ENCODE measurements at places on chromosomes 16 and 17. TPM values are rescaled to one million over a fixed set of nuclear protein-coding genes. Genes with fewer than 3 reads are reported as not detected.

The ZP2 gene
- not detected for total RNA-seq

DNA sequence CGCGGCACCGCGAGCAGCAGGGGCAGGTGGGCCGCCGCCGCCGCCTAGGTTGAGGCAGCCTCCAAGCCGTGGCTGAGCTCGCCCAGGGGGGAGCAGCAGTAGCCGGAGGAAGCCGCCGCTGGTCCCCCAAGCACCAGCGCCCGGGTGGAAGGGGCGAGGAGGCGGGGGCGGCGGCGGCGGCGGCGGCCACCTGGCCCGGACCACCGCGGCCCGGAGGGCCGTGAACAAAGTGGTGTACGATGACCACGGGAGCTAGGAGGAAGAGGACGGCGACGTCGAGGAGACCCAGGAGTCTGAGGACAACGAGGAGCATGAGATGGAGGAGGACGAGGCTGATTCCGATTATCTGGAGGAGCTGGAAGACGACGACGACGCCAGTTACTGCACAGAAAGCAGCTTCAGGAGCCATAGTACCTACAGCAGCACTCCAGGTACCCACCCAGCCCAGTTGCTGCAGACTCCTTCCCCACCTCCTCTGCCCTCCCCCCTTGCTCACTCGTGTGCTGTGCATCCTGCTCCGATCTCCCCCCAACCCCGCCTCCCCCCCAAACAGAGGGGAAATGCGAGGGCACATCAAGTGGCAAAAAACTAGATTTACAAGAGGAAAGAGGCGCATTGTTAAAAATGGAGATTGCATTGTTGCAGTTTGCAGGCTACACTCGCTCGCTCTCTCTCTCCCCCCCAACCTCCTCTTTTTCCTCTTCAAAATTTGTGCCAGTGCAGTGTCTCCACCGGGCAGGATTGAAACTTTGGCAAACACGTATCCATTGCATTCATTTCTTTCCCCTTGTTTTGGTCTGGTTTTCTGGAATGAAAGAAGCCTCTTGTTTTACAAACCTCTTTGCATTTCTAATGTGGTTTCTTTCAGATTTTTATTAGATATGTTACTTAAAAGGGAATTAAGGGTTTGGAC lies 41.8 kb upstream of the AMZ2 start:
- H3K27me3 ChIP-seq: peaks cover 2% of the 10 kb centered on the region
- DNase-seq: no peak
- H3K4me3 ChIP-seq: peak overlapping the region; percentile 87
- peak overlapping the region; percentile 68 for H3K27ac ChIP-seq
- peaks cover 8% of the 10 kb centered on the region for H3K36me3 ChIP-seq

- no peak for DNase-seq
- no peak overlapping the region for H3K27ac ChIP-seq
- H3K4me3 ChIP-seq: no peak overlapping the region
Measured at GRCh38 chr17:37789021-37789565, 44.2 kb upstream of the HNF1B start.

- H3K36me3 ChIP-seq: peaks cover 7% of the 10 kb centered on the region
- H3K27me3 ChIP-seq: no peaks in the 10 kb centered on the region
Measured at GRCh38 chr16:30530163-30531037, 4.0 kb upstream of the ZNF768 start.

DNA sequence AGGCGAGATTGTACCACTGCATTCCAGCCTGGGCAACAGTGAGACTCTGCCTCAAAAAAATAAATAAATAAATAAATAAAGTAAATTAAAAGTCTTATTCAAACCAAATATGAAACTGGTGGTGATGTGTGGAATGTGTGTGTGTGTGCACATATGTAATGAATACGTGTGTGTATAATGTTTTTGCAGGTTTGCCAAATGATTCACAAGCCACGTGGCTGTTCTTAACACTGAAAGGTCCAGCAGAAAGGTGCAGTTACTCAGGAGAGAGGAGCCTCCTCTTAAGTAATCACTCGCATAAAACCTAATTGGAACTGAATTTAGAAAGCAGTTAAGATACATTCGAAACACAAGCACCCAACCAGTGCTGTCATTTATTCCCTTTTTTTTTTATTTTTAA lies 22.9 kb downstream of the GDE1 start:
- no peak for DNase-seq
- H3K4me1 ChIP-seq: peaks cover 2% of the 10 kb centered on the region
- peaks cover 16% of the 10 kb centered on the region for H3K36me3 ChIP-seq
- no peaks in the 10 kb centered on the region for H3K27me3 ChIP-seq

DNA sequence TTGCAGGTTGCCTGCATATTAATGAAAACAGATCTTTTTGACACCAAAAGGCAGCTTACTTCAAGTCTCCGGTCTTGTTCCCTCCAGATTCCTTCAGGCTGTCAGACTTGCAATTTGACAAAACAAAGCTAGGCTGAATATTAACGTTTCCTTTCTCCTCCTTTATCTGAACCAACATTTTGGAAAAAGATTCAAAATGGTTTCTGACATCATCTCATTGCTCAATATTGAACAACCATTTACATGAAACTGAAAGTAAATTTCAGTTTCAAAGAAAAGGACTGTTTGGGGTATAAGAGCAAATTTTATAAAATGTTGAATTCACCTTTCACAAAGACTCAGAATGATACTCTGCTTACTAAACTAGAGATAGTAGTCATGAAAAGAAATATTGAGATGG lies 521.8 kb downstream of the KCNJ2 start:
- DNase-seq: no peak
- no peaks in the 10 kb centered on the region for H3K27me3 ChIP-seq
- no peaks in the 10 kb centered on the region for H3K4me1 ChIP-seq
- no peak overlapping the region for H3K27ac ChIP-seq
- no peak overlapping the region for H3K4me3 ChIP-seq

DNA sequence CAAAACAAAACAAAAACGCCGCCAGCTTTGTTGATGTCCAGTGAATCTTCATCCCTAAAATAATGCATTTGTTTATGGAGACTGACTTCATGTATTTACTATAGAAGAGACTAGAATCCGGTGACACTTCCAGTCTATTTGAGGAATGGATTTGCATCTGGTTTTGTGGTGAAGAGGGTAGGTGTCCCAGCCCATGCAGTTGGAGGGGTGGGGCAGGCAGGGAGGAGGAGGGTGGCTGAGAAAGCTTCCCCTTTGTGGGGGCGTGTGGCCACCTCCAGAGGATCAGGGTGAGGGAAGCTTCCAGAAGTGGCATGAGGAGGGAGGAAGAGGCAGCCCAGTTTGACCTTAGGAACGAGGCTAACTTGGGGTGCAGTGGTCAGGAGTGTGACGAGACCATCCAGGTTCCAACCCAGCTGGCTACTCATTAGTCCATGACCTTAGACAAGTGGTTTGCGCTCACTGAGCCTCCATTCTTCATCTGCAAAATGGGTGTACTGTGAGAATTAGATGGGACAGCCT lies 69.5 kb downstream of the CMIP start:
- H3K27ac ChIP-seq: no peak overlapping the region
- no peak overlapping the region for H3K4me3 ChIP-seq
- no peaks in the 10 kb centered on the region for H3K36me3 ChIP-seq
- H3K4me1 ChIP-seq: no peaks in the 10 kb centered on the region

The CACNG5 gene
- total RNA-seq: not detected

The PTGES3L gene
- 0.33 TPM for total RNA-seq

DNA sequence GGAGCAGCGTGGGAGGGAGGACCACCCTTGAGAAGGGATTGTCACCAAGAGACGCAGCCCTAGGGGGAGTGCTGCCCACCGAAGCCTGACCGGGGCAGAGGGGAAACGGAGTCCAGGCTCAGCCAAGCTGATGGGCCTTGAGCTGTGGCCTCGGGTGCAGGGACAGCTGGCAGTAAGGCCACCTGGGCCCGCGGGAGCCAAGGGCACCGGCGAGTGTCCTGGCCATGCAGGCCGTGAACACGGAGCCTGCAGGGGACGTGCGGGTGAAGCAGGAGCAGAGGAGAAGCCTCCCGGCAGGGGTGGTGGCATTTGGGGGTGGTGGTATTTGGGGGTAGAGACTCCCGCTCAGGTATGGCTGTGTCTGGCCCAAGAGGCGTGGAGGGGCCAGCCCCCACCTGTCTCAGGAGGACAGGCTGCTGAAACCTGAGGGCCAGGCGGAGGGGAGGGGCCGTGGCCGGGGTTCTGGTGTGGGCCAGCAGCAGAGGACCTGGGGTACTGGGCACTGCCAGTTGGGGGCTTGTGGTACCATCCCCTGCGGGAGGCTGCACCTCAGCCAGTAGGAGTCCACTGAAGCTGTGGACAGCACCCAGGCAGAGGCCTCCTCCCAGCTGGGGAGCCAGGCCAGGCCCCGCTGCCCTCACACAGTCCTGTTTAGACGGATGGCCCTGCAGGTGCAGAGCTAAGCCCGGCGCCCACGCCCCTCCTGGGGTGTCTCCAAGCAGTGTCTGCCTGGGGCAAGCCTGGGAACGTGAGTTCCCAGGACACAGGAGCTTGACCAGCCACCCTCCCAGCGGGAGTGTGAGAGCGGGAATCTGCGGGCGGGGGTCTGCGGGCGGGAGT lies 4.5 kb downstream of the GNPTG start:
- no peak overlapping the region for H3K27ac ChIP-seq
- no peak overlapping the region for H3K4me3 ChIP-seq
- peaks cover 2% of the 10 kb centered on the region for H3K36me3 ChIP-seq
- H3K27me3 ChIP-seq: no peaks in the 10 kb centered on the region
- H3K4me1 ChIP-seq: peaks cover 27% of the 10 kb centered on the region
- DNase-seq: no peak

- H3K27me3 ChIP-seq: no peaks in the 10 kb centered on the region
- DNase-seq: no peak
- H3K4me3 ChIP-seq: no peak overlapping the region
- no peaks in the 10 kb centered on the region for H3K4me1 ChIP-seq
Measured at GRCh38 chr17:59185997-59186396, 23.8 kb upstream of the SMG8 start.

DNA sequence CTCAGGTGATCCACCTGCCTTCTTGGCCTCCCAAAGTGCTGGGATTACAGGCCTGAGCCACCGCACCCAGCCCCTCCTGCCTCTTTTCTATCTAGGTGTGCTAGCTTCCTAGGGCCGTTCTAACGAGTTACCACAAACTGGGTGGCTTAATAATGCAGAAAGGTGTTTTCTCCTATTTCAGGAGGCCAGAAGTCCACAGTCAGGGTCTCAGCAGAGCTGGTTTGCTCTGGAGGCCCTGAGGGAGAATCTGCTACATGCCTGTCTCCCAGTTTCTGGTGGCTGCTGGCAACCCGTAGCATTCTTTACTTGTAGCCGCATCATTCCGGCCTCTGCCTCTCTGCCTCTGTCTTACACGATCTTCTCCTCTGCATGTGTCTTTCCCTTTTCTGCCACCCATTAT lies 89.2 kb downstream of the NTN1 start:
- H3K4me3 ChIP-seq: no peak overlapping the region
- H3K27ac ChIP-seq: no peak overlapping the region
- H3K27me3 ChIP-seq: no peaks in the 10 kb centered on the region

DNA sequence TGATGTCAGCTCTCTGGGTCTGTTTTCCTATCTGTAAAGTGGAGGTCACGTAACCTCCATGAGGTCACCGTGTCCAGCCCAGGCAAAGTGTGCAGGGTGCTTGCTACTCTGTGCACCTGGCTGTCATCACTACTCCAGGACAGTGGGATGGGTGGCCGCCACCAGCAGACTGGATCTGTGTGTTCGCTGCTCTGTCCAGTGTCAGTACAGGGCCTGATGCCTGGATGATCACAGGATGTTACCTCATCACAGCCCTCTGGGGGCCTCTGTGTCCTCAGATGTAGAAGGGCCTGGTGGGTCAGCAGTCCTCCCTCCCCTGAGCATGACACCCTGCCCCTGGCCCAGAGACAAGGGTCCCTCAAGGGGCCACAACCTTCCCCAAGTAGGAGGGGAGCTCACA lies 80.0 kb downstream of the KCNJ18 start:
- no peak for DNase-seq
- no peak overlapping the region for H3K4me3 ChIP-seq
- H3K4me1 ChIP-seq: no peaks in the 10 kb centered on the region
- H3K27ac ChIP-seq: no peak overlapping the region
- no peaks in the 10 kb centered on the region for H3K27me3 ChIP-seq

The STX1B gene
- 0.72 TPM for total RNA-seq

The DUXB gene
- total RNA-seq: not detected

- no peaks in the 10 kb centered on the region for H3K27me3 ChIP-seq
- H3K4me1 ChIP-seq: no peaks in the 10 kb centered on the region
- no peak for DNase-seq
- no peak overlapping the region for H3K4me3 ChIP-seq
- H3K36me3 ChIP-seq: no peaks in the 10 kb centered on the region
Measured at GRCh38 chr16:82979406-82980111, 352.8 kb downstream of the CDH13 start.

The HAS3 gene
- 0.20 TPM for total RNA-seq

GRCh38 chr16:46896314-46896968 lies 12.3 kb downstream of the GPT2 start:
- H3K36me3 ChIP-seq: no peaks in the 10 kb centered on the region
- H3K4me1 ChIP-seq: no peaks in the 10 kb centered on the region
- no peak overlapping the region for H3K4me3 ChIP-seq
- H3K27me3 ChIP-seq: no peaks in the 10 kb centered on the region
- no peak for DNase-seq
- no peak overlapping the region for H3K27ac ChIP-seq

DNA sequence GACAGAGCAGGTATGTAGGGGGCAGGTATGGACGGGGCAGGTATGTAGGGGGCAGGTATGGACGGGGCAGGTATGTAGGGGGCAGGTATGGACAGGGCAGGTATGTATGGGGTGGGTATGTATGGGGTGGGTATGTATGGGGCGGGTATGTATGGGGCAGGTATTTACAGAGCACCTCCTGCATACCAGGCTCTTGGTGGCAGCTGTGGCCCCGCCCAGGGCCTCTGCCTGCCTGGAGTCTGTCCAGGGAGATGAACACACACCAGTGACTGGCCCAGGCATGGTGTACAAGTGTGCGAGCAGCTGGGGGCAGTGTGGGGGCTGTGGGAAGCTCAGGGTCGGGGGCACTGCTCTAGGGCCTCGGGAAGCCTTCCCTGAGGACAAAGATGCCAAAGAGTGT lies 4.4 kb downstream of the RPL3L start:
- no peaks in the 10 kb centered on the region for H3K36me3 ChIP-seq
- no peak overlapping the region for H3K4me3 ChIP-seq
- H3K4me1 ChIP-seq: peaks cover 2% of the 10 kb centered on the region
- H3K27me3 ChIP-seq: no peaks in the 10 kb centered on the region

DNA sequence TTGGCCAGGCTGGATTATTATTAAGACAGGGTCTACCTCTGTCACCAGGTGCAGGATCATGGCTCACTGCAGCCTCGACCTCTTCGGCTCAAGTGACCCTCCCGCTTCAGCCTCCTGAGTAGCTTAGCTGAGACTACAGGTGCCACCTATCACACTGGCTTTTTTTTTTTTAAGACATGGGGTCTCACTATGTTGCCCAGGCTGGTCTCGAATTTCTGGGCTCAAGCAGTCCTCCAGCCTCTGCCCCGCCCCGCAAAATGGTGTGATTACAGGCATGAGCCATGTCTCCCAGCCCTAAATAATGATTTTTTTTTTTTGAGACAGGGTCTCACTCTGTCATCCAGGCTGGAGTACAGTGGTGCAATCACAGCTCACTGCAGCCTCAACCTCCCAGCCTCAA lies 5.8 kb downstream of the OVCA2 start:
- peaks cover 11% of the 10 kb centered on the region for H3K36me3 ChIP-seq
- no peak for DNase-seq
- H3K4me1 ChIP-seq: peaks cover 26% of the 10 kb centered on the region

The HSF5 gene
- 3.6 TPM for total RNA-seq

- H3K36me3 ChIP-seq: peaks cover 1% of the 10 kb centered on the region
- no peak overlapping the region for H3K4me3 ChIP-seq
- H3K27ac ChIP-seq: no peak overlapping the region
- peaks cover 19% of the 10 kb centered on the region for H3K27me3 ChIP-seq
- no peak for DNase-seq
Measured at GRCh38 chr17:19260958-19261357, 23.8 kb downstream of the EPN2 start.

The TMEM208 gene
- total RNA-seq: 29.4 TPM

GRCh38 chr16:73558219-73558618 lies 510.3 kb upstream of the ZFHX3 start:
- H3K27ac ChIP-seq: no peak overlapping the region
- H3K27me3 ChIP-seq: peaks cover 6% of the 10 kb centered on the region
- no peaks in the 10 kb centered on the region for H3K4me1 ChIP-seq
- DNase-seq: no peak
- no peak overlapping the region for H3K4me3 ChIP-seq
- no peaks in the 10 kb centered on the region for H3K36me3 ChIP-seq
